ENCODE measurements at places on chromosomes 6 and 20. TPM values are rescaled to one million over a fixed set of nuclear protein-coding genes. Genes with fewer than 3 reads are reported as not detected.

PTCHD4 gene
- total RNA-seq: not detected

LRRN4 gene
- not detected for total RNA-seq

KLHDC3 gene
- total RNA-seq: 27.9 TPM

TBXT gene
- total RNA-seq: not detected

MTFR2 gene
- total RNA-seq: 12.0 TPM

MOCS3 gene
- 6.9 TPM for total RNA-seq

C20orf96 gene
- total RNA-seq: 12.6 TPM

PTGIS gene
- total RNA-seq: not detected

PBOV1 gene
- total RNA-seq: not detected

MOG gene
- not detected for total RNA-seq

MUC22 gene
- total RNA-seq: 0.03 TPM

PCK1 gene
- total RNA-seq: 0.06 TPM

COL12A1 gene
- total RNA-seq: 4.5 TPM

SYCP2L gene
- 2.4 TPM for total RNA-seq

PKIG gene
- 37.5 TPM for total RNA-seq

NEURL2 gene
- total RNA-seq: 1.2 TPM

PPP1R3D gene
- 1.9 TPM for total RNA-seq

FUT9 gene
- not detected for total RNA-seq

ADRM1 gene
- 183 TPM for total RNA-seq

Measured in A549 treated with Hydrocortisone at 1 μM for 4 hours (cell line).